Colonic mucosa (tissue), 4 donors: ENCODE measurements at places on chromosomes 5 and 9. TPM values are rescaled to one million over a fixed set of nuclear protein-coding genes. Genes with fewer than 3 reads are reported as not detected.
A peak's percentile ranks its signal among the peaks of the same experiment; 100 is the strongest.

DNA sequence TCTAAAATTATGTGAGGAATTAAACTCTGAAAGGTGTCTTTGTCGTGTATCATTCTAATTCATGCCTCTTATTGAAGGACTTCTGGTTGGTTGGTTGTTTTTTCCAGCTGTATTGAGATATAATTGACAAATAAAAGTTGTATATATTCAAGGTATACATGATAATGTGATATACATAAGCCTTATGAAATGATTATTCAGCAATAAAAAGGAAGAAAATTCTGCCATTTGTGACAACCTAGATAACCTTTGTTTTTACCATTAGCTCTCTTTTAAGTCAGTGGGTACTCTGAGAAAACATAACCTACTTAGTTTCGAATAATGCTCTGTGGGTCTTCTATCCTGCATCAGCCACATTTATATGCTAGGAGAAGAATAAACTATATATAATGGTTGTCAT lies 89.6 kb downstream of the RAB3C start:
- no peak overlapping the region for H3K4me3 ChIP-seq
- H3K27ac ChIP-seq, result no peak overlapping the region
- no peaks in the 10 kb centered on the region for H3K27me3 ChIP-seq

DNA sequence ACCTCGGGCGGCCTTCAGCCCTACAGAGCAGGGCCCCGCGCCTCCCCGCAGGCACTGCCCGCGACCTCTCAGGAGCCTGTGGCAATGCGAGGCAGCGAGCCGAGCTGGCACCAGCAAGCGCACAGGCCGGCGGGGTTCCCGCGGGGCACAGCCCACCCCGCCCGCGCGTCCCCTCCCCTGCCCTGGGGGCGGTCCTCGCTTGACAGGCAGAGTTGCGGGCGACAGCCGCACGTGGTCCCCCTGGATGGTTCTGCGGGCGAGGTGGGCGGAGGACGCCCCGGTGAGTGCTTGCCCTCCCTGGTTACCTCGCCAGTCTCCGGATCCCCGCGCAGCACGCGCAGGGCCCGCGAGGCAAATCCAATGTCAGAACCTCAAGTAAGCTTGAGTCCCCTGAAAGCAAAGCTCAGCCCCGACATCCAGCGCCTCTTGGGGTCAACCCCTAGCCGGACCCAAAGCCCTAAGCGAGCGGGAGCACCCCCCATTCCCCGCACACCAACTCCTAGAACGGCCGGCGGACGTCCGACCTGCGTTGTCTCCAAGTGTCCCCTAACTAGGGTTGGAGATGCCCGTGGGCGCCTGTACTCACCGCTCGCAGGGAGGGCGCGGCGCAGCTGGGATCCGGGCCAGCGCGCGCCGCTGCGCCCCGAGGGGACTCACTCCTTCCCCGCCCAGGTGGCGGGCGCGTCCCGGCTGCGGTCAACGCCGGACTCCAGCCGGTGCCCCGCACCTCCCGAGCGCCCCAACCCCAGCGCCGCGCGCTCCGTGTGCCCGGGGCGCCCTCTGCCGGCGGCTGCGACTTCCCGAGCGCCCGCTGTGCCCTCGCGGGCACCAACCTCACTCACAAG lies at the start of gene DRD1:
TSS of gene DRD1 (minus strand) at position 123 of the 845 bp plus-strand sequence. CDS start 1,083 bp downstream, outside the sequence.
- DNase-seq, result peak; percentile 42
- H3K27ac ChIP-seq, result no peak within 1 kb of the TSS
- no peaks in the 10 kb centered on the region for H3K36me3 ChIP-seq
- peak within 1 kb of the TSS; percentile 22 for H3K4me3 ChIP-seq
- peaks cover 23% of the 10 kb centered on the region for H3K27me3 ChIP-seq

- no peak for DNase-seq
- no peaks in the 10 kb centered on the region for H3K36me3 ChIP-seq
- H3K4me1 ChIP-seq, result no peaks in the 10 kb centered on the region
- no peaks in the 10 kb centered on the region for H3K27me3 ChIP-seq
- no peak overlapping the region for H3K4me3 ChIP-seq
- H3K27ac ChIP-seq, result no peak overlapping the region
These were observed 5.7 kb upstream of the SYK start for GRCh38 chr9:90795871-90796317.

DNA sequence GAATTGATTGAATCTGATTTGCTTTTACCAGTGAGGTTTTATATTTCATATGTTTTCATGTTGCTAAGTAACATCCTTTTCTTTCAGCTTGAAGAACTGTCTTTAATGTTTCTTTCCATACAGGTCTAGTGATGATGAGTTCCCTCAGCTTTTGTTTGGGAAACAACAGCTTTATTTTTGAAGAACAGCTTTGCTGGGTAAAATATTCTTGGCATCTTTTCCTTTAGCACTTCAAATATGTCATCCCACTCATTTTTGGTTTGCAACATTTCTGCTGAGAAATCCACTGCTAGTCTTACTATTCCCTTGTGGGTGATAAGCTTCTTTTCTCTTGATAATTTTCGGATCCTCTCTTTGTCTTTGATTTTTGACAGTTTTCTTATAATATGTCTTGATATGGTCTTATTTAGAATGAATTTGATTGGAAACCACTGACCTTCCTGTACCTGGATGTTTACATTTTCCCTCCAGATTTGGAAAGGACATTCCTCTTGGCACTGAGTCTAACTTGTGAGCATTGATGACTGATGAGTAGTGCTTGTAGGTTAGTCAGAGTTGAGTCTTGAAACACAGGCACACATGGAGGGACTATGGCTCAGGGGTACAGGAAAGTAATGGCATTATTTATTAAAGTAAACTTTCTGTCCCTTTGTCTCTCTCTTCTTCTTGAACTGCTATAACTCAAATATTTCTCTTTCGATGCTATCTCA lies 220.3 kb downstream of the SPATA31D1 start:
- H3K27me3 ChIP-seq, result no peaks in the 10 kb centered on the region
- no peaks in the 10 kb centered on the region for H3K36me3 ChIP-seq
- H3K27ac ChIP-seq, result no peak overlapping the region

- H3K4me3 ChIP-seq, result no peak overlapping the region
- no peaks in the 10 kb centered on the region for H3K36me3 ChIP-seq
These were observed 10.1 kb downstream of the ISCA1 start for GRCh38 chr9:86272221-86272620.

DNA sequence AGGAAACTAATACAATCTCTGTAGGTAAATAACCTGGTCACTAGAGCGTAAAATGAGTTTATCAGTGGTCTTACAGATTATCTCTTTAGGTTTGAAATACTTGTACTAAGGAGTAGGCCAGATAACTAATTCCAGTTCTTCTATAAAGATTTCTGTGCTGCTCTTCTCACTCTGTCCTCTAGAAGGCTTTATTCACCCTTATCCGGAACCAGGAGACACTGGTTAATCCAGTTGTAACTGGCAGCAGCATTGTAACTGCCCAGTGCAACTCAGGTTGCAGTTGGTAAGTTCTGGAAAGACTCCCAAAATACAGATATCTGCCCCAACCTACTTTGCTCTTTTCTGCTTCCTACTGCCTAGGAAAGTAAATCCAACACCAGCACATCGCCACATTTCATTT lies 19.8 kb downstream of the C5orf22 start:
- H3K27ac ChIP-seq, result no peak overlapping the region
- no peaks in the 10 kb centered on the region for H3K4me1 ChIP-seq
- no peak for DNase-seq
- H3K4me3 ChIP-seq, result no peak overlapping the region
- H3K36me3 ChIP-seq, result no peaks in the 10 kb centered on the region
- H3K27me3 ChIP-seq, result no peaks in the 10 kb centered on the region

DNA sequence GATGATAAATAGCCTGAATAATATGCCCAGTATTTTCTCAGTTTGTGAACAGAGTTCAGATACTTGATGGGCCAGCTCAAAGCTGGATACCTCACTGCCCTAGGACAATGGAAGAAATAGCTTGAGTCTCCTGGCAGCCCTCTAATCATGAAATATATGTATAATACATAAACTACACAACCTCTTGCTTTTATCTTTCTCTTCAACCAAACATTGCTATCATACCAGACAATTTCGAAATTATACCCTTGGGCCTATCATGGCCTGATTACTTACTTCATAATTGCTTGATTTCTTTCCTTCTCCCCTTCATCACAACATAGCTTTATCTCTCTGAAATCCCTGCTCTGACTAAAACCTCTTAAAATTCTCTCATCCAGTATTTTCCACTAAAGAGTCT lies 1144.9 kb upstream of the C9orf72 start:
- H3K27ac ChIP-seq, result no peak overlapping the region
- no peaks in the 10 kb centered on the region for H3K36me3 ChIP-seq
- no peak for DNase-seq
- no peaks in the 10 kb centered on the region for H3K27me3 ChIP-seq
- H3K4me1 ChIP-seq, result no peaks in the 10 kb centered on the region

DNA sequence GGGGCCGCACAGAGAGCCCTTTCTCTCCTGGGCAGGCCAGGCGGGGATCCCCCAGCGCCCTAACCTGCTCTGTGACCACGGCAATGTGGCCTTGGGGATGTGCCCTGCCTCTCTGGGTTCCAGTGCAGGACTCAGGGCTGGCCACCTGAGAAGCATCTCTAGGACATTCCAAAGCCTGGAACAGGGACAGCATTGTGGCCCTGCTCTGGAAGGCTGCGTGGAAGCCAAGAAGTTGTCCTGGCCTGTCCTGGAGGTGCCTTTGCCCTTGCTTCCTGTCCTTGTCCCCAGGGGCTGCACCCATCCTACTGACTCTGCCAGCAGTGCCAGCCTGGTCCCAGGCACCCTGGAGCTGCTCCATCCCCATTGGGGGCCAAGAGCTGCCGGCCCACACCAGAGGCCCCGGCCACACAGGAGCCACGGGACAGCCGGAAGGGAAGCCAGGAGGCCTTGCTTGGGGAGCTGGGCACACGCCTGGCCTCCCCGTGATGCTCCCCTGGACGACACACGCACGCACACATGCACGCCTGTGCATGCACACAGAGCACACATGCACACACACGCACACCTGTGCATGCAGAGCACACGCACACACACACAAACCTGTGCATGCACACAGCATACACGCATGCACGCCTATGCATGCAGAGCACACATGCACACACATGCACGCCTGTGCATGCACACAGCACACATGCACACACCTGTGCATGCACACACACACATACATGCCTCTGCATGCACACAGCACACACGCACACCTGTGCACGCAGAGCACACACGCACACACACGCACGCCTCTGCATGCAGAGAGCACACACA lies 20.1 kb upstream of the CAMSAP1 start:
- no peak overlapping the region for H3K4me3 ChIP-seq
- no peaks in the 10 kb centered on the region for H3K4me1 ChIP-seq
- DNase-seq, result no peak
- H3K27me3 ChIP-seq, result no peaks in the 10 kb centered on the region

DNA sequence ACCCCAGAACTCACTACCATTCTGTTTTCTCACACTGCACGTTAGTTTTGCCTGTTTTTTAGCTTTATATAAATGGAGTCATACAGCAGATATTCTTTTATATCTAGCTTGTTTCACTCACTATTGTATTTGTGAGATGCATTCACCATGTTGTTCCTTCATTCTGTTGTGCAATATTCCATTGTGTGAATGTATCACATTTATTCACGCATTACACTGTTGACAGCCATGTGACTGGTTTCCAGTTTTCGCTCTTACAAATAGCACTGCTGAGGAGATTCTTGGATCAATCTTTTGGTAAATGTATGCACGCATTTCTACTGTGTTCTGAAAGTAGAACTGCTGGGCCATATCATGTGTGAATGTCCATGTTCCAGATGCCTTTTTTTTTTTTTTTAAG lies 6.4 kb upstream of the SNX30 start:
- no peaks in the 10 kb centered on the region for H3K4me1 ChIP-seq
- no peak overlapping the region for H3K27ac ChIP-seq
- DNase-seq, result no peak
- H3K4me3 ChIP-seq, result no peak overlapping the region
- no peaks in the 10 kb centered on the region for H3K36me3 ChIP-seq
- H3K27me3 ChIP-seq, result no peaks in the 10 kb centered on the region

GRCh38 chr9:126442636-126443035 lies 116.0 kb downstream of the MVB12B start:
- no peaks in the 10 kb centered on the region for H3K27me3 ChIP-seq
- H3K27ac ChIP-seq, result no peak overlapping the region
- no peak for DNase-seq
- no peaks in the 10 kb centered on the region for H3K4me1 ChIP-seq

GRCh38 chr5:149268928-149269557 lies 2.6 kb upstream of the AFAP1L1 start:
- DNase-seq, result no peak
- no peaks in the 10 kb centered on the region for H3K36me3 ChIP-seq
- H3K4me3 ChIP-seq, result no peak overlapping the region
- H3K4me1 ChIP-seq, result no peaks in the 10 kb centered on the region
- H3K27me3 ChIP-seq, result peaks cover 11% of the 10 kb centered on the region

DNA sequence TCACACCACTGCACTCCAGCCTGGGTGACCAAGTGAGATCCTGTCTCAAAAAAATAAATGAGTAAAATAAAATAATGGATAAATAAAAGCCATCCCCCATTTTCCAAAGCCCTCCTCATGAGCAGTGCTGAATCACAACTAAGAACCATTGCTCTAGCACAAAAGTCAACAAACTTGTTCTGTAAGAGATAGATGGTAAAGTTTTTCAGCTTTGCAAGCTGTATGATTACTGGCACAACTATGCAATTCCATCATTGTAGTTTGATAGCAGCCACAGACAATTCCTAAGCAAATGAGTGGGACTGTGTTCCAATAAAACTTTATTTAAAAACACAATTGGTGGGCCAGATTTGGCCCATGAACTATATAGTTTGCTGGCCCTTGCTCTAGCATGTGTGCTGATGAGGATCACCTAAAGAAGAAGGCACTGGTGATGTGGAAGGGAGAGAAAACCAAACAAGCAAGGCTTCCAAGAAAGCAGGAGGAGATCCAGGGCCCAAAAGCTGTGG lies 64.6 kb downstream of the NEURL1B start:
- H3K36me3 ChIP-seq, result no peaks in the 10 kb centered on the region
- H3K4me1 ChIP-seq, result no peaks in the 10 kb centered on the region
- DNase-seq, result no peak
- H3K27me3 ChIP-seq, result no peaks in the 10 kb centered on the region

GRCh38 chr9:125746774-125747052 lies 460 bp upstream of the PBX3 start:
- peak overlapping the region; percentile 59 for H3K4me3 ChIP-seq
- DNase-seq, result no peak
- no peaks in the 10 kb centered on the region for H3K36me3 ChIP-seq
- H3K4me1 ChIP-seq, result peaks cover 3% of the 10 kb centered on the region

LRRC19 gene
- total RNA-seq, result 48.9 TPM

FUT7 gene
- not detected for total RNA-seq

PPP3R2 gene
- total RNA-seq, result not detected

KIF4B gene
- total RNA-seq, result not detected

MED10 gene
- 25.0 TPM for total RNA-seq
